Stimulated activated CD4-positive, alpha-beta T cell treated with anti-CD3 and anti-CD28 coated beads, Interleukin-4, amount 100 ng/mL, for 48 hours (primary cell): ENCODE measurements at places on chromosomes 3 and 15.

DNA sequence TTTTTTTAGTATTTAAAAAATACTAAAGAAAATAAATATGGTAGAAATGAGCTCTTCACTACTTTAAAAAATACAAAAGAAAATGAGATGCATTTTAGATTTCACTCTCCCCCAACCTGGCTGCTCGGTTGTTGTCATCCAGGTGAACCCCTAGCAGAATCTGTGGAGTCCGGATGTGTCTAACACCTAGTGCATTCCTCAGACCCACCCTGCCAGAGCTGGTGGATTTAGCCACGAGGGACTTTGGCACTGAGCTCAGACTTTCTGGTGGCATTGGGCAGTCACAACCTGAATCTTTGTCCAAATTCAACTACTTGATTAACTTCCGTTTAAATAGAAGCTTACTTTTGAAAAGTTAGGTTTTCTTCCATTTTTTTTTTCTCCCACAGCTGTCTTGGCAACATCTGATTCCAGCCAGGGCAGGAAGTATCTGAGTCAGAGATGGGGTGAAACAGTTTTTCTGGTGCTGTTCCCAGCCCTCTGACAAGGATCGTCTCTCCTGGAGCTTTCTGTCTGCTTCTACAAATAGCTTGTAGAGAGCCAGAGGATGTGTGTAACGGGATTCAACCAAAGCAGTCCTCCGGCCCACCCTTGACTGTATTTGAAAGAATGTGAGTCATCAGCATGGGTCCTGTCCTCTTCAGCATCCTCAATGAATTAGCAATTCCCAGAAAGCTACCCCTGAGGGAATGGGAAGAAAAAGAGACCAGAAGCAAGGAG, 301.8 kb upstream of the MCTP2 start:
- DNase-seq, result no peak

DNA sequence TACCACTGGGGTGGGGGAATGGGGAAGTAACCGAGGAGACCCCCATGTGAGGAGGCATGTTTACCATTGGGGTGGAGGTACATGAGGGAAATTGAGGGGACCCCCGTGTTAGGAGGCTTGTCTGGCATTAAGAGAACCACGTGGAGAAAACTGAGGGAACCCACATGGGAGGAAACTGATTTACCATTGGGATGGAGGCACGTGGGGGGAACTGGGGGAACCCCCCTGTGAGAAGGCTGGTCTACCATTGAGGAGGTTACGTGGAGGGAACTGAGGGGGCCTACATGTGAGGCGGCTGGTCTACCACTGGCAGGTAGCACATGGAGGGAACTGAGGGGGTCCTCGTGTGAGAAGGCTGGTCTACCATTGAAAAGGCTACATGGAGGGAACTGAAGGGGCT, 159.4 kb downstream of the FBLN2 start:
- DNase-seq, result no peak

DNA sequence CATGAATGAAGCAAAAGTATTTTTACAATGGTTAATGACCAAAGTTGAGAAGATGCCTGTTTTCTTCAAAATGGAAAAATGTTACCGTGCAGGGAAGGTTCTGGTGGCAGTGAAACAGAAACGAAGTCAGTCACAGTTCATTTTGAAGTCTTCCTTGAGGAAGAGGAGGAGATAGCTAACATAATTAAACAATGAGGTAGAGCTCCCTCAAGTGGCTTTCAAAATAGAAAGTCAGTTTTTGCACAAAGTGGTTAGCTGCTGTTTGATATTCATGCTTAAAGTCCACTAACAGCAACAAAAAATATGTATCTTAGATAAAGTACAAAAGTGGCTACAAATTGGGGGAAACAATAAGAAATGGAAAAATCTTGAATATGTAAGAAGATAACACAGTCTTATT, 87.3 kb downstream of the TFG start:
- DNase-seq, result no peak

DNA sequence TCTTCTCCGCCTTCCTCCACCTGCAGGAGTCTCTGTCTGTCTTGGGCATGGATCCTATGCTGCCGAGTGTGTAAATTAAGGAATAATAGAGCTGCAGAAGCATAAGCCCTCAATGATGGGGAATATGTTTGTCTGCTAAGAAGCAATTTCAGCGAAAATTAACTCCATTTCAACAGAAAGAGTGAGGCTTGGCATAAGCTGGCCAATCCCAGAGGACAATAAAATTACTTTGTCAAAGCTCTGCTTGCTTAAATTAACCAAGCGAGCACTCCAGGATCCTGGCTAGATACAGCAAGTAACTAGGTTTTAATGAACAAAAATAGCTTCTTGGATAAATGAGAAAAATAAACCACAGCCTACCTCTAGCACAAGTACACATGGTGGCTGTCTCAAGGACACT, 33.5 kb upstream of the PRR20G start:
- DNase-seq, result no peak

DNA sequence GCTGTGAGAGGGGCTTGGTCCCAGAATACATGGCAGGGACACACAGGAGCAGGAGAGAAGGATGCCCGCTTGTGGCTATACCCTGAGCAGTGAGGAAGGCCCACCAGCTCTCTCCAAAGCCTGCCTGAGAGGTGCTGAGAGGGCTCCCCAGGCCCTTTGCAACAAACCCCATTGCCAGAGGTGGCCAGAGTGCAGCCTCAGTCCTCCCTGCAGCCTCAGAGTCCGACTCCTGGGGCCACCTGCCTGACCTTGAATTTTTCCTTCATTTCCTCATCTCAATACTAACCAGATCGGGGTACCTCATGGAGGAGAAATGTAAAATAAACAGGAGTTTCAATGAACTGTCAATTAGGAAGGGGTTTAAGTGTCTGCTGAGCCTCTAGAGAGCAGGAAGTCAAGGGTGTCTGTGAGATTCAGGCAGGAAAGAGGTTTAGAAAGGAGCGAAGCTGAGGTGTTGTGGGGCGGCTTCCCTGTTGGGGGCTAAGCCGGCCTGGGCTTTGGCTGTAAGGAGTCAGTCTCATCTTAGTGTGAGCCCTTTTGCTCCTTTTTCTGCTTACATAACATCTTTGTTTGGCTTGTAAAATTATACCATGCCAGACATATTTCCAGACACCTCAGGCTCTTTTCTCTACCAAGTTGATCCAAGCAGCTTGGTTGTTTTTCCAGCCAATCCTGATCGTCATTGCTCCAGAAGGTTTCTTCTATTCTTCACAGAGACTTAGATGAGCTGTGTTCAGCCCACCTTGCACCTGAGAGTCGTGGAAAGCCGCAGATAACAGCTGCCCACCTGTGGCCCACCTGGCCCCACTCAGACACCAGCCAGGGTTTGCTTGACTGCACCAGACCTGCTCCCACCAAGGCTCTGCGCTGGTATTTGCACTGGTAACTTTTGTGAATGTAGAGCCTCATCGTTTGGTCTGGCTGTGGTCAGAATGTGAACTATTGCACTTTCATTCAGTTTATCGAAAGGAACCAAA, 36.7 kb downstream of the CMTM7 start:
- DNase-seq, result no peak

GRCh38 chr3:113151461-113152031, 59.8 kb upstream of the BOC start:
- DNase-seq, result no peak

DNA sequence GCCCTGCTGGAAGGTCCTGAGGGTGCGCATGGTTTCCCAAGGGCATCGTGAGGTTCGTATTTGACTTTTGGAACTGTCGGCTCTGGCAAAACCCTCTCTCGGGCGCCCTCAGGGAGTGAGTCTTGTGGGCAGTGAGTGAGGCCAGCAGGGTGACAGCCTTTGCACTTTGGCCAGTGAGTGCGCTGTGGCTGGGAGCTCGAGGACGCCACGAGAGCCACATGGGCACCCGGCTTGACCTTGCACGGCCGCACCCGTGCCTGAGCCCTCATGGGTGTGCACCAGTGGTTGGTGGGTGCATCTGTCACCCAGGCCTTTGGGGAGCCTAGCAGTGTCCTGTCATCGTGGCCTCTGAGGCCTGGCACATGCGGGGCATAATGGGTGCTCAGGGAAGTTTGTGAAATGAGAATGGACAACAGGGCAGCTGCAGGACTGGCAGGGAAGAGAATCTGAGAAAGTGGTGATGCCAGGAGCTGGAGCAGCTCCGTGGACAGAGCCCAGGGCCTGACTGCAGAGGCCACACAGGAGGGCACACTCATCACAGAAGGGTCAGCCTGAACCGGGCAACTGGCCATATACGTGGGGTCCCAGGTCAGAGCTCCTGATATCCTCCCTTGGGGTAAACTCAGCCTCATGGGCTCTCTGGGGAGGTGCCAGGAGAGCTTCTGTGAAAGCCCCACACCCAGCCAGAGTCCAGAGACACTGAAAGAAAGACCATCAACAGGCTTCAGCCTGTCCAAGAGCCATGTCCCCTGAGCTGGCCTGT, 30.4 kb upstream of the SNRPA1 start:
- no peak for DNase-seq

- DNase-seq, result no peak
Observed at GRCh38 chr3:50204804-50205412, at the start of gene SLC38A3. SLC38A3 (plus strand) TSS chr3:50205271; CDS start chr3:50214200, 8,929 bp downstream.

- DNase-seq, result no peak
Observed at GRCh38 chr15:69092159-69092558, 68.3 kb upstream of the GLCE start.

GRCh38 chr3:144437989-144438388, 466.4 kb downstream of the DIPK2A start:
- DNase-seq, result no peak

DNA sequence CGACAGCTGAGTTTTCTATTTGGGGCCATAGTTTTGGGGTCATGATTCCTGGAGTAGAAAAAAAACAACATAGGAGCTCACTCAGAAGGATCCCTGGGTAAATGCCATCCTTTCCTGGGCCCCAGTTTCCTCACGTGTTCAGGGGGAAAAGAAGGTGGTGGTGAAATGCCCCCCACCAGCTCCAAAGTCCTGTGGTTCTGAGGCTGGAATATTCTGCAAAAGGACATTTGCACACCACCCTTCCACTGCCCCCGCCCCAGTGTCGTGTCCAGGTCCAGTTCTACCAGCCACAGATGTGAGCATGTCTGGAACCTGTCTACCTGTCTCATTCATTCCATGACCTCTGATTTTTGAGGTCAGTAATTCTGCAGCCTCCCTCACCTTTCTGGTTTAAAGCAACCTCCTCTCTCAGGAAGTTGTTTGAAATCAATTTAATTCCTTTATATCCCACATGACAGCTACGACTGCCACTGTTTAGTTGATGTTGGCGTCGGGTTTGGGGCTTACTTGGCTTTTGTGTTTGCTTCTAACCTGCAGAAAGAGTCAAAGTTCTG, 82.1 kb downstream of the SMAD3 start:
- no peak for DNase-seq

DNA sequence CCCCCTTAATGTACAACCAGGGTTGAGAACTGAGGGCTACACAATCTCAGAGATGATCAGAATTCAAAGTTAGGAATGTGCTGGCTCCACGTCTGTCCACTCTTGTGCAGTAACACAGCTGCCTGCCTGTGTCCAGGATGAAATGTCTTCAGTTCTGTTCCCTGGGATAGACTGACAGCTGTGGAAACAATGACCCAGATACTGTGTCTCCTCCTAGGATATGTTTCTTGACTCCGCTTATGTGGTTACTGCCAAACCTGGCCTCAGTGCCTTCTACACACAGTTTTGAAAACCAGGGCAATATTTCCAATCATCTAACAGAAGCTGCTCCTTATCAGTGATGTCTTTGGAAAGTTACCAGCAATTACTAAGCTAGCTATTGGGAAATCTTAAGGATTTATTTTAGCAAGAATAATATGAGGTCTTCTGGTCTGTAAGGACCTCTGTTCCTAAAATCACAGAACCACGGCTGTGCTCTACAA, 67.6 kb downstream of the NOX5 start:
- no peak for DNase-seq

DNA sequence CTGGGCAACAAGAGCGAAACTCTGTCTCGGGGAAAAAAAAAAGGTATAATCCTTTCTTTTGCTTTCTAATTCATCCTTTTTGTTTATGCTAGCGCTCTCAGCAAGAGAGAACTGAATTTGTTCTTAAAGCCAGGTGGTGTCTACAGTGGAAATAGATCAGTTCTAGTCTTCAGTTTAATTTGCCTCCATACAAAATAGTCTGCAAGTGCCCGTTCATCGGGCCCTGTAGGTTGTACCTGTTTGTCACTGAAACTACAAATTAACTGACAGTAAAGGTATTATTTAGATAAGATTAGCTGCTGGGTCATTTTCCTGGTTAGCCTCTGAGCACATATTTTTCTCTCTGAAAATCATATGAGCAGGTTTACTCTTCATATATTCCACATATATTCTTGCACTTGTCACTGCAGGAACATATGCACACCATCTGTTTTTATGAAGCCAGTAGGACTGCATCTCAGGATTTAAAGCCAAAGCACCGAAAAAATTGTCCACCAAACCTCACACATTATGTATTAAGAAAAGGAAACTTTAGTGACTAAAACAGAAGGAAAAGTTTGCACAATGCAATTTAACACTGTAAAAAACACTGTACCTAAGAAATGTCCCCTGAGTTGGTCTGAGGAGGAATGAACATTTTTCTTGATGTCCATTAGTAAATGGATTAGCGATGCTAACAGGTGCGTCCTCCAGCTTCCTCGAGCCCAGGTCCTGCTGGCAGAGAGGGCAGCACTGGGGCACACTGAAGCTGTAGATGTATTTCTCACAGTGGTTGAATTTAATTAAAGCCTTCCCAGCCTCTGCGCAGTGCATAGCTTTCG, 437 bp downstream of the MKRN2OS start:
- DNase-seq, result no peak

- no peak for DNase-seq
Observed at GRCh38 chr3:155283092-155284056, 10.1 kb downstream of the STRIT1 start.
